ENCODE measurements at places on chromosomes 7 and 10. TPM values are rescaled to one million over a fixed set of nuclear protein-coding genes. Genes with fewer than 3 reads are reported as not detected.

GRCh38 chr7:1664711-1665548 lies 5.1 kb upstream of the ELFN1 start:
- peaks cover 57% of the 10 kb centered on the region for H3K4me1 ChIP-seq
- peak; percentile 77 for DNase-seq
- H3K4me3 ChIP-seq, result peak overlapping the region; percentile 64
- H3K27ac ChIP-seq, result no peak overlapping the region
- no peaks in the 10 kb centered on the region for H3K36me3 ChIP-seq

DNA sequence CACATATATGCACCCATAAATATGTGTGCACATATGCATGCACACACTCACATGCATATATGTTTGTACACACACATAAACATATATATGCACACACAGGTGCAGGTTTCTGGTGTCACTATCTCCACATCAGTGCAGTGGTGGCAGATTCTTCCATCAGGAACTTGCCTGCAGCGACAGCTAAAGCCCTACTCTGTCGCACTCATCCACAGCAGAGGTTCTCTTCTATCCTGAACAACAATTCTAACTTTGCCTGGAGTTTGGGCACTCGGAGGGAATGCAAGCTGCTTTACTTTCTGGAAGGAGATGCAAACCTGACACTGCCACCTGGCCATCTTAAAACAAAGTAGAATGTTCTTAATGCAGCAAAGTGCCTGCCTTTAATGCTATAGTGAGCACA lies 745.8 kb downstream of the GRID1 start:
- no peak overlapping the region for H3K4me3 ChIP-seq
- H3K27me3 ChIP-seq, result no peaks in the 10 kb centered on the region
- no peaks in the 10 kb centered on the region for H3K4me1 ChIP-seq
- DNase-seq, result no peak
- H3K36me3 ChIP-seq, result no peaks in the 10 kb centered on the region

GRCh38 chr10:26486304-26486703 lies 48.2 kb downstream of the APBB1IP start:
- H3K4me1 ChIP-seq, result peaks cover 100% of the 10 kb centered on the region
- no peaks in the 10 kb centered on the region for H3K36me3 ChIP-seq
- H3K4me3 ChIP-seq, result no peak overlapping the region
- H3K27ac ChIP-seq, result peak overlapping the region; percentile 77

DNA sequence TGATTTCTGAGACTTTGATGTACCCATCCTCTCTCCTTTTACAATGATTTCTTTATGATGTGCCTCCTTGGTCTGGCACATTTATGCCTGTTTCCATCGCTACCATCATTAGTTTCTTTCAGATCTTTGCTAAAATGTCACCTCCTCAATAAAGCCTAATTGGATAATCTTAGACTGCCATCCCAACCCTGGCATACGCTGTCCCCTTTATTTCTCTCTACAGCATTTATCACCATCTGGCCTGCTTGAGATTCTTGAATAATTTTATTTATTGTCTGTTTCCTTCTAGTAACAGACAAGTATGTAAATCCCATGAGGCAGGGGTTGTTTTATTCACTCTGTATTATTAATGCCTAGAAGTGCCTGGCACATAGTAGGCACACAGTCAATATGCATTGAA lies 6.7 kb upstream of the DNTT start:
- no peak for DNase-seq
- no peaks in the 10 kb centered on the region for H3K27me3 ChIP-seq
- no peak overlapping the region for H3K27ac ChIP-seq
- no peaks in the 10 kb centered on the region for H3K36me3 ChIP-seq

The PLXDC2 gene
- total RNA-seq, result 48.2 TPM

The FRMPD2 gene
- total RNA-seq, result not detected

The ASZ1 gene
- not detected for total RNA-seq

The POM121 gene
- total RNA-seq, result 40.1 TPM
